IPS-NIHi11 (cell line): ENCODE measurements at places on chromosomes 1 and 21.

- DNase-seq: no peak
Observed at GRCh38 chr1:154433161-154433764, 28.1 kb downstream of the IL6R start.

DNA sequence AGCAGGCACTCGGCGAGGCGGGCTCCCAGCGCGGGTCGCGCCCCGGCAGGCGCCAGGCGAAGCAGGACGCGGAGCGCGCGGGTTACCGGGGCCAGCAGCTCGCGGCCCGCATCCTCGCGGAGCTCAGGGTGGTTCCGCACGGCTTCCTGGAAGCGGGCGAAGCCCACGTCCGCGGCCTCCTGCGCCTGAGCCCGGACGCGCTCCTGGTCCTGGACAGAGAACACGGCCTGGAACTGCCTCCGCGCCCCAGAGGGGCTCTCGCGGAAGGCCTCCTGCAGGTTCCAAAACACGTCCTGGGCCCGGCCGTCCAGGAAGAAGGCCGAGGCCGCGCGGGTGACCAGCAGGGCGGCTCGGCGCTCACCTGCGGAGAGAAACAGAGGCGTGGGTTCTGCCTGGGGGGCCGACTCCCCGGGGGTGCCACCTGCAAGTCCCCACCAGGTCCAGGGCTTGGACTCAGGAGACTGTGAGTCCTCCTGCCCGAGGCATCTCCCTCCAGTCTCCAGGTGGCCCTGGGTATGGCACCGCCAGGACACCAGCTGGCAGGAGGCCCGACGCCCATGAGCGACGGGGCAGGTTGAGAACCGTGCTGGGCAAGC lies 11.4 kb downstream of the TTC34 start:
- DNase-seq: no peak

DNA sequence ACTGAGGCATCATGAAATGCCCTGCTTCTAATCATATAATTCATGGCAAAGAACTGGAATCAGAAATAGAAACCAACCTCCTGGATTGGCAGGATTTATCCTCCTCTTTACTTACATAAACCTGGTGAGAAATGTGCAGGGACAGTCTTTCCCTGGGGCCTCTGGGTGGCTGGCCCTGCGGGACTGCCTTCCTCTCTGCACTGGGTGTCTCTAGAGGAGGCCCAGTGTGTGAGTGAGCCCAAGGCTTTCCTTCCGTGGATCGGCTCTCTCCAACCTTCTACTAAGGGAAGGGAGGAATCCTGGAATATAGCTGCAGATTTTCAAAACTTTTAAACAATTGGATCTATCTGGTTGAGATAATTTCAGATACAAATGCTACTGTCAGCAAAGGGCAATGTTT lies 11.4 kb upstream of the ATP1A1 start:
- DNase-seq: no peak

GRCh38 chr1:212797681-212798080 lies 6.0 kb downstream of the TATDN3 start:
- DNase-seq: no peak

- DNase-seq: no peak
Observed at GRCh38 chr21:38263493-38263892, 6.7 kb downstream of the KCNJ15 start.

DNA sequence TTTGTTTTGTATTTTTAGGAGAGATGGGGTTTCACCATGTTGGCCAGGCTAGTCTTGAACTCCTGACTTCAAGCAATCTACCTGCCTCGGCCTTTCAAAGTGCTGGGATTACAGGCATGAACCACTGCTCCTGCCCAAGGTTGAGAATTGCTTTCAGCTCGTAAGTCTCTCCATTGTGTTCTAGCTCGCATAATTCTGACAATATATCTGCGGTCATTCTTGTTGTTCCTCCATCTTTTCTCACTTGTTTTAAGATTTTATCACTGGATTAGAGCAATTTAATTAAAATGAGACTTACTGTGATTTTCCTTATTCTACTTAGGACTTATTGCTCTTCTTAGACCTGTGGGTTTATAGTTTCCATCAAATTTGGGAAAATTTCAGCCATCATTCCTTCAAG lies 102.9 kb downstream of the AHCTF1 start:
- no peak for DNase-seq

GRCh38 chr1:96845464-96845863 lies 123.9 kb downstream of the PTBP2 start:
- DNase-seq: peak; percentile 69

DNA sequence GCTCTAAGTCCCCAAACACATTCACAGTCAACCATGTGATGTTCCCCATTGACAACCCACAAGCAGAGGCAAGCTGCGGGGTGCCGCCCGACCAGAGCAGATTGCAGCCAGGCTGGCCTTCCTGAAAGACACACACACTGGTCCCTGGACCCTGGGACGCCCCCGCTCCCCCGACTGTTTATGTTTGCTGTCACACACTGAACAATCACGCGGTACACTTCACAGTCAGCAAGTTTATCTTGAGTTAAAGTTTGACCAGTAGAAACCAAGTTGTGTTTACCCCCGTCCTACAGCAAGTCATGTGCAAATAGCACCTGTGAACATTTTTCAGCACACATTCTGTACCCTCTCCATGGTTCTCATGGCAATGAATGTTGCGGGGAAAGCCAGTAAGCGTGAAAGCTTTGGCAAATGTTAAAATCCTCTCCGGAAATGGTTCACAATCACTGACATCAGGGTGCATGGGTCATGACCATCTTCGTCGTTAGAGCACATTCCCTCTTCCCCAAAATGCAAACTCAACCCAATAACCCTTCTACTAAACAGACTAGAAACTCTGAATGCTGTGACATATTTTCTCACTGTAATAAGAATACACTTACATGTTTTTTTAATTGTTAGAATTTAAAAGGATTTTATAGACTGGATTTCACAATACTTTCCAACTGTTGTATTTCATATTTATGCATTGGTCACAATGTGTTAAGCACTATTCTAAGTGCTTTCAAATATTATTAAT lies 33.3 kb upstream of the IRF2BP2 start:
- no peak for DNase-seq

GRCh38 chr1:15760520-15761211 lies 2.1 kb downstream of the FBLIM1 start:
- DNase-seq: peak; percentile 65

DNA sequence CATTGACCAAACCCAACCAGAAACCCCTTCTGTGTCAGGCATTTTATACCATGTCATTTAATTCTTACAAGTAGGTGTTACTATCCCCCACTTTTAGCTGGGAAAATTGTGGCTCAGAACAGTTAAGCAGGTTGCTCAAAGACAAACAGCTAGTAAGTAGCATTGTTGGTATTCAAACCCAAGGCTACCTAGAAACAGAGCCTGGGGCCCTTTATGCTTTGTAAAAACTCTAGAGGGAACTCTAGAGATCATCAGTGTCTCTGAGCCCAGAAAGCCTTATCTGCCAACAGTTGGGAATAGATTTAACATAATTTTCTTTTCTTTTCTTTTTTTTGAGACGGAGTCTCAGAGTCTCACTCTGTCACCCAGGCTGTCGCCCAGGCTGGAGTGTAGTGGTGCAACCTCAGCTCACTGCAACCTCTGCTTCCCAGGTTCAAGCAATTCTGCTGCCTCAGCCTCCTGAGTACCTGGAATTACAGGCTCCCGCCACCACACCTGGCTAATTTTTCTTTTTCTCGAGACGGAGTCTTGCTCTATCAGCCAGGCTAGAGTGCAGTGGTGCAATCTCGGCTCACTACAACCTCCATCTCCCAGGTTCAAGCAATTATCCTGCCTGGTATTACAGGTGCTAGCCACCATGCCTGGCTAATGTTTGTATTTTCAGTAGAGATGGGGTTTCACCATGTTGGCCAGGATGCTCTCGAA lies 48.5 kb upstream of the OSBPL9 start:
- DNase-seq: no peak

DNA sequence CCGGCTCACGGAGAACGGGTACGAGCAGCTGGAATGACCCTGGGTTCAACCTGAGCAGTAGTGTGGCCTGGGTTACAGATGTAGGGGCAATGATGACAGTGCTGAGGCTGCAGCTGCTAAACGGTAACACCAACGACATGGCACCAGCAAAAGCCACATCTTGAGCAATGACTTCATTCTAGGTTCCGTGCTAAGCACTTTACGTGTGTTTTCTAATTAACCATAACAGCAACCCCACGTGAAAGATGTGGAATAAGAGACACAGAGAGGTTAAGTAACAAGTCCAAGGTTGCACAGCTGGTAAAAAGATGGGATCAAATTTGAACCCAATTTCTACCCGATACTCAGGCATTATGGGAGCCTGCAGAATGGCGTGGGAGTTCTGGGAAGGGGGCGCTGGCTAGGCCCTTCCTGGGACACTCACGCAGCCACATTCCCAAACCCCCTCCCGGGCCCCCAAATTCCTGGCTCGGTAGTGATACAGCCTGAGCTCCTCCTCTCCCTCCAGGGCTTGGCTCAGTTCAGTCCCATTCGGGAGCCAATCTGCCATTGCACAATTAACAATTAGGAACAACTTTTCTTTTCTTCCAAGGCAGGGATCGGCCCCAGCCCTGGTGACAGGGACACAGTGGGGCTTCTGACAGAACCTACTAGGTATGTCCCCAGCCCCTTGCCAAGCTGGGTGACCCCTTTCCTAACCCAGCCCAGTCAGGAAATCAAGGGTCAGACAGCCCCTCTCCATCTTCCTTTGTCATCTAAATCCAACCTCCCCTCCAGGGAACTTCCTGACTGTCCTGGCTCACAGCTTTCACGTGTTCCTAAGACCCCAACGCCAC lies 23.8 kb upstream of the ECE1 start:
- DNase-seq: no peak

DNA sequence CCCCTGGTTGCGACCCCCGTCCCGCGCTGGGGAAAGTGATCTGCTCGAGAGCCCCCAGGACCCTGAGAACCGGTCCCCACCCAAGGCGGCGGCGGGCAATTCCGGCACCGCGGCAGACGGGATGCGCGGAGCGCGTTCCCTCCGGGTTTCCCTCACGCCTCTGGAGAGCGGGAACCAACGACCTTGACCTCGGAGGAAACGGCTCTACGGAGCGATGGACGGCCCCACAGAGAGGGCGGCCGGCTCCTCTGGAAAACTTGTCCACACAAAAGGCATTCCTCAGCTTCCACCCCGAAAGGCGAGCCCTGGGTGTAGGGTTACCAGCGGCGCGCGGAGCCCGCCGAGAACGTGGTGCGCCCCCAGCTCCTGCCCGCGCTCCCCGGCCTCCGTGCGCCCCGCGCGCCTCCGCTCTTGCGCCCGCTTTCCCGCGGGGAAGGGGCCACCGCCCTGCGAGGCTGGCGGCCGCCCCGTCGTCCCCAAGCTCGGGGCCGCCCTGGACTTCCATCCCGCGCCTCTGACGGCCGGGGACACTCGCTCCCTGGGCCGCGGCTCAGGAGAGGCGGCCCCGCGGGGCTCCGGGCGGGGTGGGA lies 391 bp upstream of the KIAA1614 start:
- peak; percentile 66 for DNase-seq

DNA sequence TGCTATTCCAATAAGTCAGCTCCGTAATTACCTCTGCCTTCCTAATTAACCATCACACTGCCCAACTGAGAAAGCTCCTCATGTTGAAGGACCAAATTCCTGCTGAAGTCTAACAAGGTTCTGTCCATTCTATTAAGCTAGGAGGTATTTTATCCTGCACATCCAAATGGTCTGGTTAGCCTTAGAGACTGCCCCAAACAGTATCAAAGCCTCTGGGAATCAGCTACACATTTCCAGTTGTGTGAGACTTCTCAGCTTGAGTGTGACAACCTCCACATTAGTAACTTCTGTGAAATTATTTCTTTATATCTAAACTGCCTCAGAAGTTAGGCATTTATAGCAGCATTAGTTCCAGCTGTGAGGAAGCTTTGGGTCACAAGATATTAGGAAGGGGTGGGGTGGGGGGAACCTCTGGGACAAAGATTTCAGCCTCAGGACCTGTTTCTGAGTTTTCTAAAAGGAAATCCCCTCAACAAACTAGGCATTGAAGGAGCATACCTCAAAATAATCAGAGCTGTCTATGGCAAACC lies 150.5 kb upstream of the DUSP10 start:
- DNase-seq: no peak

GRCh38 chr21:29221253-29221744 lies 77.4 kb upstream of the BACH1 start:
- no peak for DNase-seq

DNA sequence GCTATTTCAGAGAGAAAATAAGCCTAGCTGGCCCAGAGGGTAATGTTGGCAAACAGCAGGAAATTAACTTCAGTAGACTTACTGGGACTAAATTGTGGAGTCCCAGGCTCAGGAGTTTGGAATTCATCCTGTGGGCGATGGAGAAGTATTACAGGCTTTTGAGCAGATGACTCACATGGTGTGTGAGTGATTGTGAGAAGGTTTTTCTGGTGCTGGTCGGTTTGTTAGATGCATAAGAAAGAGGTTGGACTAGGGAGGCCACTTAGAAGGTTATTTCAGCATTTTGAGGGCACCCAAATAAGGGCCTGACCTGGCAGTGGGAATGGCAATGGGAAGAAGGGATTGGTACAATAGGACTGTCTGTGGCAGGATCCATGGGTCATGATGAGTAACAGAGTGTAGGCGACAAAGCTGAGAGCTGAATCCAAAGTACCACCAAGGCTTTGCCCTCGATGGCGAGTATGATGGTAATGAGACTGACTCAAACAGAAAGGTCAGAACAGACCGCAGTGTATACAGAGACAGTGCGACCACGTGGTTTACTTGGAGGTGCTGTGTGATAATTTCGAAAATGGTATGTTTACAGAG lies 69.2 kb upstream of the KIF26B start:
- DNase-seq: no peak

GRCh38 chr21:45266518-45267389 lies 20.9 kb downstream of the POFUT2 start:
- DNase-seq: no peak

GRCh38 chr1:163130225-163130856 lies 61.2 kb downstream of the RGS4 start:
- DNase-seq: no peak

GRCh38 chr21:46120301-46121285 lies 22.7 kb downstream of the COL6A2 start:
- DNase-seq: peak; percentile 16

DNA sequence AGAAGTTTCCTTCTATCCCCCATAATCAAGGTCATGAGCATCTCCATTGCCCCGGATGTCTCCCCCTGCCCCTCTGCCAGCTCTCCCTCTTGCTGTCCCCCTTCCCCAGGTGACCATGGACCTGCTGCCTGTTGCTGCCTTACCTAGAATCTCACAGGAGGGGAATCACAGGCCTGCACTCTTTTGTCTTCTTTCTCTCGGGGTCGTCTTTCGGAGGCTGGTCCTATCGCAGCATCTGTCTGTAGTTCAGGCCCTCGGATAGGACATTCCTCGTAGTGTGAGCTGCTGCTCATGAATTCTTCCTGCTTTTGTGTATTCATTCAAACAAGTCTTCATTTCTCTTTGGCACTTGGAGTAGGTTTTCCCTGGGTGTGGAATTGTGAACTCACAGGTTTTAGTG lies 39.9 kb upstream of the ACTRT2 start:
- no peak for DNase-seq

- DNase-seq: no peak
Observed at GRCh38 chr1:43750083-43750482, 42.7 kb downstream of the ST3GAL3 start.

DNA sequence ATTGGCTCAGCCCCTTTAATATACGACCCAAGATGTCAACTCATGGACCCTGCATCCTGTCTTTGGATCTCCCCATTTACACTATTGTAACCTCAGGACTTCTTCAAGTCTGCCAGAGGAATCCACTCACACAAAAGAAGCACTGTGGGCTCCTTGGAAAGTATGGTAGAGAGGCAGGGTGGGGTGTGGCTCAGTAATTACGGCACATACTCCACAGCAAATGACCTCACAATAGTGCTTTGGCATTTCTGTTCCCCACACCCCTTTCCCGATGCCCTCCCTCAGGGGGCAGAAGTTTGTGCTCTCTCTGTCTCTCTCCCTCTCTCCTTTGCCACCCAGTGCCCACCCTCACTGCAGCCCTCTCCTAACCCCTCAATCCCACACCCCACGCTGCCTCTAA lies 27.8 kb upstream of the IFNAR2 start:
- DNase-seq: no peak

- no peak for DNase-seq
Observed at GRCh38 chr1:160630523-160631451, 16.1 kb downstream of the SLAMF1 start.
